Esophagus squamous epithelium (tissue), 5 donors: ENCODE measurements at places on chromosomes 6 and 20.

DNA sequence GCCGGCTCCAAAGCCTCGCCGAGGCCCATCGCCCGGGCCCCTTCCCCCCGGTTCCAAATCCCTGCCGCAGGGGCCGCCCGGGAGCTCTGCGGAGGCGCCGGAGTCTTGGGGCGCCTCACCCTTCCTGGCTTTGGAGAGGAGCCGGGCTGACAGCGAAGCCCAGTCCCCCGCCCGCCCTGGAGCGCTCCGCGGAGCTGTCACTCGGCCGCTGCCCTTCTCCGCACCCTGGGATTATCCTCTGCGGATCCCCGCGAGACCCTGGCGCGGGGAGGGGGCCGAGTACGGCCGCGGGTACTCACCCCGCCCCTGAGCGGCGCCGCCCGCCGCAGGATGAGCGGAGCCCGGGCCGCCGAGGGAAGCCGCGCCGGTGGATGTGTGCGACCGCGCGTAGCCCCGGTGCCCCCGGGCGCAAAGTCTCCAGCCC, 343 bp downstream of the SNAP91 start:
- no peak for DNase-seq

GRCh38 chr6:136706430-136706829, 85.8 kb downstream of the MAP3K5 start:
- no peak for DNase-seq

GRCh38 chr20:38804221-38804620, 1.3 kb upstream of the PPP1R16B start:
- no peak for DNase-seq

GRCh38 chr6:41824571-41825569, 37.4 kb downstream of the TOMM6 start:
- DNase-seq, result no peak

GRCh38 chr20:62652041-62652893, 10.0 kb downstream of the SLCO4A1 start:
- DNase-seq, result peak; percentile 84

DNA sequence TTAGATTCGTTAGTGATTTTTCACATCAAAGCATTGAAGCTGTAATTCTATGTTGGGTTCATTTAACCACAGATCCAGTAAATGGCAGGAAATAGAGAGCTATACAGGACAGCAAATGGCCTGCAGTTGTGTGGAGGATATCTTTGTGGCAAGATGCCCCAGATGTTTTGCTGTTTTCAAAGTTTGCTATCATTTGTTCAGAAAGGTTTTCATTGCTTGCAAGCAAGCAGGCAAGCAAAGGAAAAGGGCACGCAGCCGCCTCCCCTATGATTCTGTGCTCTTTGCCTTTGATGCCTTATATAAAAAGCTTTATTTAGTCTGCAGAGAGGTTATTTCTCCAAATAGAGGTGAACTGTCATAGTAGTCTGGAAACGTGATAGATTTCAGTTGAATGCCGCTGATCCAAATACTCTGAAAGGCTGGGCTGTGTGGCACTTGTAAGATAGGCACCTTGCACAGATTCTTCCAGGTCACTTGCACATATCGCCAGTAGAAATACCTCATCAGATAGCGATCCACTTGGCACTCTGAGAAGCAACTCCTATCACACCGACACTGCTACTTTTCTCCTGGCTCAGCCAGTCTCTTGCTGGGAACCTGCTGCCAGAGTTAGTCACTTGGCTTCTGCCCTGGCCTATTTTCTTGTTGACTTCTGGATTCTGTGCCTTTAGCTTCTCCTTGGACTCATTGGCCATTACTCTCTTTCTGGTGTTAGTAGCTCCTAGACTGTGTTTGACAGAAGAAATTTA, 66.4 kb downstream of the UTRN start:
- DNase-seq, result no peak

GRCh38 chr6:161442420-161442819, 168.6 kb upstream of the AGPAT4 start:
- DNase-seq, result no peak

DNA sequence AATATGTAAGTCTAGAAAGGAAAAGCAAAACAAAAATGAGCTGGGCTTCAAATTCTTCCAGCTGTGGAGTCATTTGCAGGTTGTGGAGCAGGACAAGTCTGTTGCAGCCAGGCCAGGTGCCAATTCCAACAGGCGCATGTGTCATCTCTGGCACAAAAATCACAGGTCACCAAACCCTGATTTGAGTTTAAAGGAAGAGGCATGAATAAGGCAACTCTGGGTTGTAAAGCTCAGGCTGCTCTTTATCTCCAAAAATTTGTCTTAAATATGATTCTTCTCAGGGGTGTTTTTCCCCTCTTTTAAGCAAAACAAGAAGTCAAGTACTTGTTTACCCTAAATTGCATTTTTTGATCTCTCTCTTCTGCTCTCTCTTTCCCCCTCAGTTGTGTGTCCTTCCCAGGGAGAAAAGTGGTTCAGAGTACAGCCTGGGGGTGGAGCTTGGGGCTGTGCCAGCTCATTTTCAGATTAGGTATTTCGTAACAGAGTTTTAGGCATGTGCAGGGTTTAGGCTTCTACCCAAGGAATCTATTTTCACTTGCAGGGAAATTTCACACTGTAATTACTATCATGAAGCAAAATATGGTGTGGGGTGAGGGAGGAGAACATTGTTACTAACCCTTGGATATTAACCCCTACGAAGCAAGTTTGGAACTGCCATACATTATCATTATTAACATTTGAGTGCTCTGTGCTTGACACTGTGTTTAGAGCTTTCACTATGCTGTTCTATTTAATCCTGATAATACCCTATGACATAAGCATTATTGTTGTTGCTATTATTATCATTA, 8.3 kb upstream of the NCOA3 start:
- no peak for DNase-seq

- no peak for DNase-seq
These were observed 15.4 kb downstream of the SNPH start for GRCh38 chr20:1281279-1282057.

GRCh38 chr6:42781546-42781795, 381 bp upstream of the BICRAL start:
- no peak for DNase-seq

DNA sequence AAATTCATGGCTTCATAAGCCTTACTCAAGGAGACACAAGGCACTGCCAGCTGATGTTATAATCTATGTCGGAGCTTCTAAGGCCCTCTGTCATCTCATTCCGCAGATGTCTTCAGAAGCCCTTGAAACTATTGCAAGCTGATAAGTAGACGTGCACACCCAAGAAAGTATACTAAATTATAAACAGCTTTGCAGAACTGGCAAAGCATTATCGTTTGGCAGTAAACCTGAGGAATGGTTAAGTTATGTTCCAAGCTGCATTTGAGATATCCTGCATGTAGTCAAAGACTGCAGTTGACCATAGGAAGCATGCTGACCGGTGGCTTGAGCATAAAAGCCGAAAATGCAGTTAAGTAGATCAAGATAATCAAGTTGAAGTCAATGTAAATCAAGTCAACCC, 425.8 kb upstream of the SOX4 start:
- DNase-seq, result no peak

GRCh38 chr20:20706285-20706684, 6.2 kb downstream of the RALGAPA2 start:
- no peak for DNase-seq

DNA sequence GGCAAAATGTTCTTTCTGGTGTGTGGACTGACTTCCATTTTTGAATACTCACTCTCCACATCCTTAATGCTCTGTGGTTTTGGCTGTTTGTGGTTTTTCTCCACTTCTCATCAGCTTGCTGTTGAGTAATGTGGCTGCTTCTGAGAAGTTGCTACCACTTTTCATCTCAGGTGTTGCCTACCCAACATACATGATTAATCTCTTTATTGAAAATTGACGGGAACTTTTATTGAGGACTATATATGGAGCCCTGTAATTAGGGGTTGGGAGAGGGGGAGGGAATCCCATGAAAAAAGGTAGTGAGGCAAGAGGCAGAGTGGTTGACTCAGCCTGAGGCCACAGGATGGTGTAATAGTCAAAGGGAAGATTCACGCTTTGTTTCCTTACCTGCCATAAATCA, 17.6 kb downstream of the IL22RA2 start:
- DNase-seq, result no peak

DNA sequence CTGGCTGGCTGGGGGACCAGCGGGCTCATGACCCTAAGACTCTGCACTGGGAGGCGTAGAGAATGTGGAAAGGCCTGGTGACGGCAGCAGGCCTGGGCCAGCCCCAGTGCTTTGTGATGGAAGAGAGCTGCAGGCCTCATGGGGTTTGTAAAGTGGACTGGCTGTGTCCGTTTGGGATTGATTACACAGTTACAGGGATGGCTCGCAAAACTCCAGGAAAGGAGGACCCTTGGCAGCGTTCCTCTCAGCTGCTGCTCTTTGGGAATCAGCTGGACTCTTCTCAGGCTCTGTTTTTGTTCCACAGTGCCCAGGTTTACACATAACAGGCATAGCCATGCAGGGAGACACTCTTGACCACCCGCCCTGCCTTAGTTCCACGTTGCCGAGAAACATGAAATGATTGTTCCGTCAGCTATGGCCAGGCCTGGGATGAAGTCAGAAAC, 89.0 kb downstream of the SLX4IP start:
- DNase-seq, result no peak

- no peak for DNase-seq
These were observed 37.2 kb downstream of the SCML4 start for GRCh38 chr6:107786709-107787588.

DNA sequence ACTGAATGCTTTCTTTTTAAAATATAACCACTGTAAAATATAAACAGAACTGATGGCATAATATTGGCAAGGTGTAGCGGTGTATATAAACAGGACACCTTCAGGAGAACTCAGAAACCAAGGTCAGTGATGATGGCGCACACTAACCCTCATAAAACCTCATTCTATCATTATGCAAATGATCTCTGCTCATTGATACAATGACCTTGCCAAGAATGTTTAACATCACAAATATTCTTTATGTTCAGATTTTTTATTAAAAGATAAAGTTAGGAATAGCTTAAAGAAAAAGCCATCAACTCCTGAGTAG, 48.6 kb upstream of the DST start:
- DNase-seq, result no peak

DNA sequence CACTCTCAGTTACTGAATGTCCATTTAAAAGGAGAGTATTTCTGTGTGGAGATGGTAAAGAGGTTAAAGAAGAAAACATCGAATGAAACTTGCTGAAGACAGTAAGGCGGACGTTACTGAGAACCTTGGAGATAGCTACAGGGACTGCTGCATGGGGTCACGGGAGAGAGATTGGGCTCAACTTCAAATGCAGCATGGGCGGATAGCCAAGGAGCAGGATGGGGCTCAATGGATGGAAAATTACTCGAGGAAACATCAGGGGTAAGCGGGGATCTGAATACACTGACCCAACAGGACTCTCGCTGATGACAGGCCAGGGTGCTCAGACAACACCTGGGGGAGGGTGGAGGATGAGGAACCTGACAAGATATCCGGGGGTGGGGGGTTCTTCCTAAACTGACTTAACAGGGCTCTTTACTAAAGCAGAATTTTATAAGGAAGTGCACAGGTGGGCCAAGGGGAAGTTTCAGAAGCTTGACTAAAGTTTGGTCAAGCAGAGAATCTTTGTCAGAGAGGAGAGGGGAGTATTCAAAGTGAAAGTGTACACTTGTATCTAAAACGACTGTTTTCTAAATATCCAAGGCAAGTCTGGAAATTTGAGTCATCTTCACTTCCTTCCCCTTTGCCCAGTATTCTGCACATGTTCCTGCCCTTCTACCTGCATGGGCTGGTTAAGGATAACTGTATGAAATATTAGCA, 22.8 kb downstream of the ECT2L start:
- no peak for DNase-seq

GRCh38 chr20:43752051-43752360, 25.2 kb upstream of the GTSF1L start:
- no peak for DNase-seq

- DNase-seq, result no peak
These were observed 33.0 kb downstream of the RIPOR2 start for GRCh38 chr6:24902782-24903181.

- DNase-seq, result no peak
These were observed 36.5 kb downstream of the SULF2 start for GRCh38 chr20:47748823-47749222.

DNA sequence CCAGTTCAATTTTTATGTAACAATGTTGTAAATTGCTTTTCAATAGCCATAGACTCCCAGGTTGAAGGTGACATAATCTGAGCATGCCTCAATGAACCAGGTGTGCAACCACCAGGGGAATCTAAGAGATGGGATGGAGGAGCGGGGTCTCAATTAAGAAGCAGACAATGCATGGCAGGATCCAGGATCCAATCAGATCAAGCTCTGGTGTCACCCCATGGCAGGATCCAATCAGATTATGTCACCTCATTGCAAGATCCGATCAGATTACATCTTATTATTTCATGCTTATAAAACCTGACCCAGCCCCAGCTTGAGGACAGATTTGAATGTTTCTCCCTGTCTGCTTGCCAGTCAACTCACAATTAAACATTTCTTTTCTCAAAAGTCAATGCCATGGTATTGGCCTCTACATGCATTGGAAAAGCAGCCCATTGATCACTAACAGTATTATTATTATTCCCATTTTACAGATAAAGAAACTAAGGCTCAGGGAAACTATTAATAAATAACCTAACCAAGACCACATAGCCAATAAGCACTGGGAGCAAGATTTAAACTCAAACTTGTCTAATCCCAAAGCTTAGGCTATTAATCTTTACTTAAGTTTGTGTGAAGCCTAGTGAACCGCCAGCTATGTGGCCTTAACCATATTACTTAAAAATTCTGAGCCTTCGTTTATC, 14.3 kb upstream of the SIRT5 start:
- no peak for DNase-seq
